ENCODE measurements at places on chromosomes 2 and 18.

DNA sequence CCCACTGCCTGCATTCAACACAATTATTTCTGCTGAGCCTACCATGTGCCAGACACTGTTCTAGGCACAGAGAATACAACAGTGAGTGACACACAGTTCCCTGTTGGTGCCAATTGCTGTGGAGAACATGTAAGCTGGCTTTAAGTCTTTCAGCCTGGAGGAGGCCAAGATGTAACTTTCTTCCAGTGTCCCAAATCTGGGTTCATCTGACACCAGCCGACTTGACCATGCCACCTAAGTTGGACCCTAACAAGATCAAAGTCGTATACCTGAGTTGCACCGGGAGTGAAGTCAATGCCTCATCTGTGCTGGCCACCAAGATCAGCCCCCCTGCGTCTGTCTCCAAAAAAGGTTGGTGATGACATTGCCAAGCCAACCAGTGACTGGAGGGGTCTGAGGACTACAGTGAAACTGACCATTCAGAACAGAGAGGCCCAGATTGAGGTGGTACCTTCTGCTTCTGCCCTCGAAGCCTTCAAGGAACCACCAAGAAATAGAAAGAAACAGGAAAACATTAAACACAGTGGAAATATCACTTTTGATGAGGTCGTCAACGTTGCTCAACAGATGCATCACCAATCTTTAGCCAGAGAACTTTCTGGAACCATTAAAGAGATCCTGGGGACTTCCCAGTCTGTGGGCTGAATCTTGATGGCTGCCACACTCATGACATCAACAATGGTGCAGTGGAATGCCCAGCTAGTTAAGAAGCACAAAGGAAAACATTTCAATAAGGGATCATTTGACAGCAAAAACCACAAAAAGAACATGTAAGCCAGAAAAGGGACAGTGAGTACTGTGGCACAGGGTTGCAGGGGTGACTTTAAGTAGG lies 6.3 kb downstream of the TRABD2A start:
- no peak for DNase-seq

DNA sequence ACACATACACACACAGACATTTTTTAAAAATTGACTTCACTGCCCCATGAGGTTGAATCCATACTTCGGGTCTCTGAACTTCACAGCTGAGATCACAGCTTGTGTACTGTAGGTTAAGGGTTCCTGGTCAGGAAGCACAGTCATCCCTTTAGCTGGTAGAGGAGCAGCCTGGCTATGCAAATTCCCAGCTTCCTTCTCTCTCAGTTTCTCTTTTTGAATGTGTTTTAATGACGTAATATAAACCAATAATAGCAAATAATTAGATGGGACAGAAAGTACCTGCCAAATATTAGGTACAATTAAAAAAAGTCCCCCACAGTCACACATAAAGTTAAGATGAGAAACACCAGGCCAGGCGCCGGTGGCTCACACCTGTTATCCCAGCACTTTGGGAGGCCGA lies 178.7 kb downstream of the ZNF385B start:
- DNase-seq = no peak

DNA sequence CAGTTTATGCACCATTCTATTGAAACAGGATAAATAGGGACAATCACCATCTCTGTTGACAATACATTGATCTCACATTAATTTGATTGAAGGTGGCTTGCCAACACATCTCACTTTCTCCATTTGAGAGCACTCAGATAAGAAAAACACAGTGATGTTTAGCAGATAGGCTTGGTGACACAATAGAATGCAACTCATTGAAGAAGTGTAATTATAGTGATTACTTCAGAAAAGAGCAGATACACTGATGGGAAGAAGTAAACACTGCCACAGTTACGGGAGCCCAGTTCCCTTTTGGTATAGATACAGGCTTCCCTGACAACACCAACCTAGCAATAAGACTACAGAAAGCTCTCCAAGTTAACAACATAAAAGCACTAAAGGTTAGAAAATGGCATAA lies 89.1 kb downstream of the FIGN start:
- no peak for DNase-seq

DNA sequence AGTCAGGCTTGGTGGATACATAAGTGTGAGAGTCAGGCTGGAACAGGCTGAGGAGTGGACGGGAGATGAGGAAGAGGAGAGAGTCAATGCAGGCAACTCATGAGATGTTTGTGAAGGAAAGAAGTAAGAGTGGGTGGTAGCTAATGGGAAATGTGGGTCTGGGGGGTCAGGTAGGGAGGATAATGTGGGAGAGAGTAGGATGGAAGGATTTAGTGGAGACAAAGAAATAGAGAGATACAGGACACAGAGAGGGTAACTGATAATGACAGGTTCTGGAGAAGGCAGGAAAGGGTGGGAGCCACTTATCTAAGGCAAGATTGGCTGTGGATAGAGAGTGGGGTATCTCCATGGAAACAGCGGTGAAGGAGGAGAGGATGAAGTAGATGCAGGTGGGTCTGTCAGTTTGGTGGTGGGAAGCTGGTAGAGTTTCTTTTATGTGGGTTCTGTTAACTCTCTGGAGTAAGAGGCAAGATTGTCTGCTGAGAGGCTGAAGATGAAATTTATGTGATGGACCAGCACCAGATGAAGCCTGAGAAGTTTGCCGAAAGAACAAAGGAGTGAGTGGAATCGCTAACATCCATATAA lies 190.6 kb upstream of the SPRED2 start:
- no peak for DNase-seq
